ENCODE measurements at places on chromosomes 16 and 17. TPM values are rescaled to one million over a fixed set of nuclear protein-coding genes. Genes with fewer than 3 reads are reported as not detected.

BCAS3 gene
- total RNA-seq: 19.7 TPM

CCL15 gene
- not detected for total RNA-seq

FMNL1 gene
- total RNA-seq: 9.3 TPM

DNA sequence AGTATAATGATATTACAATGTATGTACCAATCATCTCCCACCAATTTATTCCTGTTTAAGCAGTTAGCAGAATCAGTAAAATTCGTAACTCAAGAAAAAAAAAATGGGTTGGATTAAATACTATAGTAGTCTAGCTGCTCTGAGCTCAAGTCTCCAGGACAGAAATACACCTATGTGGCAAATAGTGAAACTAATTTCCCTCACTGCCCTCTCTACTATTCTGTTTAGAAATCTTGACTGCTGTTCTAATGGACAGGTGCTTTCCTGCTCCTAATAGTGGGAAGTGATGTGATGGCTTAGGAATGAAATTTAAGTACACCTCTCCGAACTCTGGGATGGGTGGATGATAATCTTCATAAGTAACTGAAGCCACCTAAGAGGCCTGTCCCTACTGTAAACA is 175.7 kb downstream of the KCNJ2 start:
- no peak for DNase-seq

GRCh38 chr17:72555052-72555451 is 434.2 kb downstream of the SOX9 start:
- DNase-seq: no peak

DNA sequence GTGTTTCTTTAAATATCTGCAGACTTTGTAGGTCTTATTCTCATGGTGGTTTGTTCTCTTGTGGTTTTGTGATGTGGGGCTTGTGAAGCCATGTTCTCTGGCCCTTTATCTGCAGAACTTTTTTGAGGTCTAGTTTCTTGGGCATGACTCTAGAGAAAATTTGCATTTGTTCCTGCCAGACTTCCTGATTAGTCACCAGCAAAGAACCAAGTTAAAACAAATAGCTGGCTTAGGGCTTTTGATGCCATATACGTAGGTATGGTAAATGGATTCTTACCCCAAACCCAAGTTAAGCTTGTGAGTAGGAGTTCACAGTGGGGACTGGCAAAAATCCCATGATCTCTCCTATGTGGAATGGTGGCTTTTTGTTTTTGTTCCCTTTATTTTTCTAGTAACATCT is 68.7 kb upstream of the IRX3 start:
- DNase-seq: no peak

GRCh38 chr16:10178080-10178479 is 4.1 kb downstream of the GRIN2A start:
- no peak for DNase-seq
